NCI-H187 (cell line): ENCODE measurements at places on chromosomes 5 and 9.

- no peak for DNase-seq
Measured at GRCh38 chr9:76629205-76629990, 134.8 kb upstream of the PCA3 start.

DNA sequence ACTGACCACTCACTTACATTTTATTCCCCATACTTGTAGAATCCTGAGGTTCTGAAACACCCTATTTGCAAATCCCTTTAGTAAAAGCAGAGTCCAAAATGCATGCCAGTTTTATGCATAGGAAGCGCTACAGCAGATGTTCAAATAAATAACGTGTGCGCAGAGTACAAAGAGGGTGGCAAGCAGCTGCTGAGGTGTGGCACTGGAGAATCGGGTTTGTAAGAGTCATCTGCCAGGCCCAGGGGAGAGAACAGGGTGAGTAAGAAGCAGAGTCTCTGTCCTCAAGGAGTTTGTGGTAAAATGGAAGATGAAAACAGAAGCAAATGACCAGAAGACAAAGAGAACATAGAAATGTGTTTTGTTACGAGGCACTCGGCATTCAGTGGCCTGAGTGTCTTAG is 288.8 kb downstream of the GLIS3 start:
- DNase-seq = no peak

DNA sequence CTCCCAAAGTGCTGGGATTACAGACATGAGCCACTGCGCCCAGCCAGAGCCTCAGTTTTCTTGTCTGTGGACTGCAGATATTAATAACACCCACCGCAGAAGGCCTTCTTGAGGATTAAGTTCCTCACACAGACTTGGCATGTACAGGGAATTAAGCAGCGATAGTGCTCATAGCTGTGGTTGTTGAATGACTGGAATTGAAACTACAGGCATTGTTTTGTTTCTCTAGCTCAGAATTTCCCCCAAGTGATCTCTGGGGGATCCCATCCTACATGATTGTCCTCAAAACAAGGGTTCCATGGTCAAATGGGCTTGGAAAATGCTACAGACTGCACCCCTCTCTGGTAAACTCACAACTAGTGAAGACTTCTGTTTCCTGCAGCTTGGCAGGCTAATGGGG is 44.2 kb upstream of the TDRD7 start:
- no peak for DNase-seq

- no peak for DNase-seq
Measured at GRCh38 chr5:74034733-74035132, 408.7 kb downstream of the ARHGEF28 start.

GRCh38 chr5:5978501-5979376 is 399.6 kb downstream of the MED10 start:
- peak; percentile 46 for DNase-seq

- no peak for DNase-seq
Measured at GRCh38 chr9:93813221-93814076, 141.7 kb downstream of the BARX1 start.

DNA sequence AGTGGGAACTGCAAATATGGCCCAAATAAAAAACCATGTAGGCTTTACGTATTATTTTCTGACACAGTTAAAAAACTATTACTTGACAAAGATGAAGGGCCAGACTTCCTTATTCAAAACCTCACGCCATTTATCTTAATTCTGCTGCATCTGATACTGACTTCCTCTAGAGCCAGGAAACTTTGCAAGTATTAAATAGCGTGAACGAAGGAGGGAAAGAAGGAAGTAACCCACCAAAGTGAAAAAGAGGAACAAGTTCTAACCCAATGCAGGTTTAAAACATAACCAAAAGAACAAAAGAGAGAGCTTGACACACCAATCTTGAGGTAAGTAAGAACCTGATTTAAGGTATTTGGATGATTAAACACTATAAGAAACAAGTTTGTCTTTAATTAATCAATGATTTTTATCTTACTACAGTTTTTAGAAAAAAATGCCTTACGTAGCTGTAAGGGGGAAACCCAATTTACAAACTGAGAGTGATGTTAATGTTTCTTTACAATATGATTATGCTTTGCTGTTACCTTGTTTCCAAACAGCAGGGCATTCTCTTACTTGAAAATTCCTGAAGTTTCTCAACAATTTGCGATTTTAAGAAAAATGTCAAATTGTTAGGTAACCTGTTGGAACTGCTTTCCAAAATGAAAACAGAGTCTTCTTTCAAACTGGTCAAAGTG is at the start of gene GAPT:
Gene GAPT, plus strand, starts transcription at position 220 of the 677 bp plus-strand sequence. CDS start 3,102 bp downstream, outside the sequence.
- DNase-seq = no peak

DNA sequence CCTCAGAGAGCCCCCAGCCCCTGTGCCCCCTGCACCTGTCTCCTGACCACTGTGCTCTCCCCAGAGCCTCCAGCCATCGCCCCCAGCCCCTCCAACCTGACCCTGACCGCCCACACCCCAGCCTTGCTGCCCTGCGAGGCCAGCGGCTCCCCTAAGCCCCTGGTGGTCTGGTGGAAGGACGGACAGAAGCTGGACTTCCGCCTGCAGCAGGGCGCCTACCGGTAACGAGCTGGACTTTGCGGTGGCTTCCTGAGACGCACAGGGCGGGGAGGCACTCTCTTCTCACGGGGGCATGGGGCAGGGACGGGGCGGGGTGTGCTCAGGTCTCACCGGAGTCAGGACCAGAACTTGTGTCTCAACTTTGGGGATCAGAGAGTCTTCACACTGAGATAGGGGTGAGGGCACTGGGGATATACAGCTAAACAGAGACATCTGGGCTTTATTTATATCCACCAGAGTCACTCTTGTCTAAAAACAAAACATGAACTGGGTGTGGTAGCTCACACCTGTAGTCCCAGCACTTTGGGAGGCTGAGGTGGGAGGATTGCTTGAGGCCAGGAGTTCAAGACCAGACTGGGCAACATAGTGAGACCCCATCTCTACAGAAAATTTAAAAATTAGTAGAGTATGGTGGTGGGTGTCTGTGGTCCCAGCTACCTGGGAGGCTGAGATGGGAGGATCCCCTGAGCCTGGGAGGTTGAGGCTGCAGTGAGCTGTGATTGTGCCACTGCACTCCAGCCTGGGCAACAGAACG is 46.1 kb upstream of the ASS1 start:
- DNase-seq = no peak
